Mucosa of descending colon (tissue), 3 donors: ENCODE measurements at places on chromosomes 6 and 20. TPM values are rescaled to one million over a fixed set of nuclear protein-coding genes. Genes with fewer than 3 reads are reported as not detected.

Gene KIF3B
- 39.3 TPM for total RNA-seq

Gene POPDC3
- total RNA-seq = 0.73 TPM

Gene KIF6
- 0.85 TPM for total RNA-seq

Gene RPS6KA2
- 21.3 TPM for total RNA-seq

Gene OLIG3
- not detected for total RNA-seq

Gene PRRT1
- total RNA-seq = 6.6 TPM

Gene NKX2-4
- total RNA-seq = not detected

Gene SEMG1
- not detected for total RNA-seq

Gene ARMH2
- total RNA-seq = not detected

Gene HSPA12B
- 5.9 TPM for total RNA-seq

Gene OR2H2
- total RNA-seq = not detected

Gene TM9SF4
- total RNA-seq = 74.7 TPM

DNA sequence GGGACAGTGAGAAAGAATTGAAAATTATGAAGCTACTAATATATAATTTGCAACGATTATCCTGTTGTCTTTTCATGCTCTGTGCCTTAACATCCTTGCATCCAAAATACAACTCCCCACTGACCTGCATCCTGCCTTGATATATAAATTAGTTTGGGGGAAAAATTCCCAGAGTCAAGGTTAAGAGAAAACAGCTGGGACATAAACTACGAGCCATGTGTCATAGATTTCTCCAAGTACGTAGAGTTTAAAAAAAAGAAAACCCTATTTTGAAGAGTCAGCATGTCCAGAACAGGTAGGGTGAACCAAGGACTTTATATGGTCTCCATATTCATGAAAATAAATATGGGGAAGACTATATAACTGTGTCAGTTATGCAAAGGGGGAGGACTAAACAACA lies 123.8 kb upstream of the MARCKS start:
- DNase-seq = no peak

GRCh38 chr6:144314562-144314961 lies 29.4 kb downstream of the UTRN start:
- no peak for DNase-seq

- DNase-seq = peak; percentile 65
Measured at GRCh38 chr20:44650771-44651433, 597 bp downstream of the ADA start.

- no peak for DNase-seq
Measured at GRCh38 chr6:11738661-11739375, 39.8 kb downstream of the ADTRP start.

- DNase-seq = no peak
Measured at GRCh38 chr20:36234771-36235320, 1.4 kb upstream of the AAR2 start.

DNA sequence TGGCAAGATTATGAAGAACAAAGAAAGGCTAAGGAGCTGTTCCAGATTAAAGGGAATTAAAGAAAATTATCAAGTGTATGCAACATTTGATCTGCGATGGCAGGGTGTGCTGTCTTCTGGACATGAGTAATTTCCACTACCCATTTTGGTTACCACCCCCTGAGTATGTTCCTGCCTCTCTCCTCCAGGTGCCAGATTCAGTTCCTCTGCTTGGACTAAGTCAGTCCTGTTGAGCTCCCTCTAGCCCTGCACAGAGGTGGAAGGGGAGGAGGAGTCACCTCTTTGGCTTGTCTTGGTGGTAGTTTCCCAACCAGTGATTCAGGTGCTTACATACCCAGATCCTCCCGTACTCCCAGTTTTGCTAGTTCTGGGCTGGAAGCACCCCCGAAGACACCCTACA lies 22.2 kb upstream of the SNRPB2 start:
- DNase-seq = no peak

GRCh38 chr6:144931172-144932035 lies 646.3 kb downstream of the UTRN start:
- peak; percentile 71 for DNase-seq

- no peak for DNase-seq
Measured at GRCh38 chr20:540391-541201, 3.0 kb downstream of the CSNK2A1 start.

GRCh38 chr6:52497652-52498408 lies 77.7 kb downstream of the EFHC1 start:
- DNase-seq = no peak

GRCh38 chr6:52976591-52977035 lies 18.5 kb downstream of the GSTA4 start:
- DNase-seq = no peak

DNA sequence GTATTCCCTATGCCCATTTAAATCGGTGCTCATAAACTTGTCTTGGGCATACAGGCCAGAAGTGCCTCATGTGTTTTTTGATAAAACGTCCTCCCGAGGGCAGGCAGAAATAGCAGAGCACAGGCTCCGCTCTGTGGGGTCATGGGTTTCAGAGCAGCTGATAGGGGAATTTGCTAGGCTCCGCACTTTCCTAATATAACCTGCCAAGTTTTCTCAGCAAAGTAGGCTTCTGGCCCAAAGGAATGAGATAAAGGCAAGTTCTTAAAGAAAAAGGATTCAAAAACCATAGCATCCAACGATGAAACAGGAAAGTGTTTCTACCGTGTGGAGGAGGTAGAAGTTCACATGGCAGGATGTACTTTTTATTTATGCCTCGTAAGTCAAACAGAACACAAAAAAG lies 69.8 kb upstream of the RALGAPA2 start:
- no peak for DNase-seq

DNA sequence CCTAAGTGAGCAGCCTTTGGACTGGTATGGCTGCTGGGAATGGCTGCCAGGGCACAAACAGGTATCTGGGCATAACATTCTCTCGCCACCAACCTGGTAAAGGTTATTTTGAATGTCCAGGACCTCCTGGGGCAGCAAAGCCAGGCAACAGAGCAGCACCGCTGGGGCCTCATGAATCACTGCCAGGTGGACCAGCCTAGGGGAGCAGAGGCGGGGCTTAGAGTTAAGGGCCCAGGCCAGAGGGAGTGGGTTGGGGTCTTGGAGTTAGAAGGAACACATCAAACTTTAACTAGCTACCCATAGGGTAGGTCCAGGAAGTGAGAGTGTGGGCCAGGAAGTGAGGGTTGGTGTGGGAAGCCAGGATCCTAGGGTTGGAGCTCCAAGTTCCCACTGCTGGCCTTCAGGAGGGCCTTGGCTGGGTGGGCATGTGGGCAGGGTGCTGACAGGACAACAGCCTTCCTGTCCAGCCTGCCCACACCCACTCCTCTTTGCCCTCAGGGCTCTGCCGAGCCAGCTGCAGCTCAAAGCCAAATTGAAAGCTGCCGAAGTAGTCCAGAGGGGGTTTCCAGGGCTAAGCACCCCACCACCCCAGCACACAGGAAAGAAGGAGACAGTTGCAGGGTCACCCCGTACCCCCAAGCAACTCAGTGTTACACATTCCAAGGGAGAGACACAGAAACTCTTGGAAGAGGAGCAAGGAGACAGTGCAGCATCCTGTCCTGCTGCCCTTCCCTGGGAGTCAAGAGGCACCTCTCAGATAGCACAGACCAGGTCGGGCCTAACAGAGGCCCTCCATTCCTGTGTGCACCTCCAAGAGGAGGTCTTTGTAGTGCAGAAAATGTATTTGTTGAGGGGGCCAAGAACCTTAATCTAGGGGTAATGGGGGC lies 2.6 kb downstream of the NFKBIE start:
- DNase-seq = no peak

DNA sequence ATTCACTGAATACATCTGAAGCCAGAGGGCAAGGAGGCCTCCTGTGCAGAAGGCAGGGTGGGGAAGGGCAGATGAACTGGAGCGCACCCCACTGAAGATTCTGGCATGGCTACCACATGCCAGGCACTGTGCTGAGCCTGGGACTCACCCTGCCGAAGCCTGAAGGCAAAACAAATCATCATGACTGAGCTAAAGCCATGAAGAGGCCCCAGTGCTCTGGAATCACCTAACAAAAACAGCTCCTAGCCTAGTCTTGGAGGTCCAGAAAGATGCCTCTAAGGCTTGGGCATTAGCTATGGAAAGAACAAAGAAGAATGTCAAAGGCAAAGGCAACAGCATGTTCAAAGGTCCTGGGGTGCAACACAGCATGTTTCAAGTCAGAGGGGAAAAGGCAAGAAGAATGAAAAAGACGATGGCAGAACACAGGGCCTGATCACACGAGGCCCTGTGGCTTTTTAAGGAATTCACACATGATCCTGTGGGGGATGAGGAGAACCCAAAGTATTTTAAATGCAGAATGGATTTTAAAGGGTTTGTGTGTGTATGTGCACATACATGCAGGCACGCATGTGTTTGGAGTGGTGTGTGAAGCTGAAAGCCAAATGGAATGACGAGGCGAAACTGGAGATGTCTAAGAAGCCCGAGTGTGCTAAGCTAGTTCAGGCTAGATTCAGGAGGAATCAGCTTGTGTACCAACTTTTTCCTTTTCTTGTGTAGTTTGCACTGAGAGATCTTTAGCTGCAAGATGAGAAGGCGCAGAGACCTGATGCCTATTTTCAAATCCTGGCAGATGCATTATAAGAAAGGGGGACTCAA lies 261.4 kb downstream of the ZNF217 start:
- no peak for DNase-seq

GRCh38 chr6:154537511-154538325 lies 27.2 kb upstream of the CNKSR3 start:
- peak; percentile 47 for DNase-seq

DNA sequence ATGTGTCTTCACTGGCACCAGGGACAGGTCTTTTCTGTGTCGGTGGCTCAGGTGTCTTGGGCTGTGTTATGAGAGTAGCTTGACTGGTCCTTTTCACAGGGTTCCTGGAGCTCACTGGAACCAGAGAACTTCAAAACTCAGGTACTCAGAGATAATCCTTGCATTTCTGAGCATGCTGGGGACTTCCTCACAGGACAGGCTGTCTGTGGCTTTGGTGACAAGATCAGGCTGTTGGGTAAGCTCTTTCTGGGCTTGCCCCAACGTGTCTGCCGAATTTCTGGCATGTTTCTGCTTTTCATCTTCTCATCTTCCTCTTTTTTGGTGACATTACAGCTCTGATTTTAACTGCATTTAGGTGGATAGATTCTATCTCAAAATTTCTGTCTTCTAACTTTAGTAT lies 270.0 kb downstream of the CDH26 start:
- no peak for DNase-seq

GRCh38 chr6:149075616-149076354 lies 241.7 kb upstream of the TAB2 start:
- no peak for DNase-seq

DNA sequence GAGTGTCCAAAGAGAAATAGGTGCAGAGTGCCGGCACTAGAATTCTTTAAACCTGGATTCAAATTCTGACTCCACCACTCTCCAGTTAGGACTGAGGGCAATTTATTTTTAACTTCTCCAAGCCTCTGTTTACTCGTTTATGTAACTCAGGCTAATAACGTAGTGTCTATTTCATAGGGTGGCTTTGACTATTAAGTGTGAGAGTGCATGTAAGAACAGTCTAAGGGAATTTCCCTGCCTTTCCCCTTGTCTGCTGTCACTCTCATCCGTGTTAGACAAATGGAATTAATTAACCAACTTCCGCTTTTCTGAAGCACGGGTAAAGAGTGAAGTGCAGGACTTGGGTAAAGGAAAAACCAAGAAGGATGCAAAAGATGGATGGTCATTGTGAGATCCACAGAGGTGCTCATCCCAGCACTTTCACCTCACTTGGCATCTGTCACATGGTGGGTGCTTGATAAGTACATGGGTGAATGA lies 4.1 kb upstream of the ZKSCAN8 start:
- DNase-seq = no peak

DNA sequence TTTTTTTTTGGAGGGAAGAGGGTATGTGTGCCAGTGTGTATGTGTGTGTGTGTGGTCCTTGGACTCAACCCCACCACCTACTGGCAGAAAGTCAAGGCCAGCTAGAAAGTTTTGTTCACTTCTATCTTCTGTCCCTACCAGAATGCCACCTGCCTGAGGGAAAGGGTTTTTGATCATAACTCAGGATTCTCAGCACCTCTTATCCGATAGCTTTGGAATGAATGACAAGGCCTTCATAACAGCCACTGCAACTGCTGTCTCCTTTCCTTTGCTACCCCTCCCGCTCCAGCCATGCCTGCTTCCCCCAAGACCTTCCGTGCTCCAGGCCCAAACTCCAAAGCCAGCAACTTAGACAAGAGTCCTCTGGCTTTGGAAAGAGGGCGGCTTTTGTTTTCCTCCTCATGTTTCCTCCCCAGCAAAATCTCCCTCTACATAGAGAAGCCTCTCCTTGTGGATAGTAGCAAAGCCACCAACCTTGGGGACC lies 18.7 kb downstream of the BTN3A1 start:
- DNase-seq = no peak

GRCh38 chr6:140871911-140872310 lies 1260.8 kb upstream of the GJE1 start:
- no peak for DNase-seq

DNA sequence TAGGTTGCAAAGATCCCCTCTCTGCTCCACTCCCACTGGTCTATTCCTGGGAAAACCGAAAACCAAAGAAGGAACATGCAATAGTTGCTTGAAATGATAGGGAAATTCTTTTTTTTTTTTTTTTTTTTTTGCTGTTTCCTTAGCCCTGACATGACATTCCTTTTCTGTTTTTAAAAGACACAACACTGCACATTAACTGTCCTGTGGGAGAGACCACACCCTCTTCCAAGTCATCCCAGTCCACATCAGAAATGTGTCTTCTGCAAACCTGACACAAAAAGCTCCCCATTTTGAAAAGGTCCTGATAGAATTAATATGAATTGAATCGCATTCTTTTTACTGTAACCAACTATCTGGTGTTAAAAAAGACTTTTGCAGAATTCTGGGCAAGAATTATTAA lies 43.4 kb upstream of the RIPOR2 start:
- no peak for DNase-seq

- no peak for DNase-seq
Measured at GRCh38 chr6:40280231-40280630, 306.9 kb downstream of the LRFN2 start.

GRCh38 chr20:45115386-45115774 lies 406 bp upstream of the WFDC5 start:
- DNase-seq = no peak

DNA sequence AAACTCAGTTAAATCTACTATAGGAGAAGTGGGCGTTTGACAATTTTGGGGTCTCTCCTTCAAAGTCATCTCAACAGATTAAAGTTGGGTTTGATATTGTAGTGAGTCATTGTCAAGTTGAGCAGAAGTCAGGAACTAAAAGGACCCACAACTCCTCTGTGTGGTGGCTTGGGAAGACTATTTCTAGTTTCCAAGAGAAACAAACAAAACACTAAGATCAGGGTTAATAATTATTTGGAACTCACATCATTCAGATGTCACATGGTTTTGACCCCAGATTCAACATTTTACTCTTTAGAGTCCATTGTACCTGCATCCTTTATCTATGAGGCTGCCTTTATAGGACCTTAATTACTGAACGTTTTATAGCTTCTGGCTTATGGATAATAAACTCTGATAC lies 45.3 kb upstream of the TINAG start:
- DNase-seq = no peak

GRCh38 chr20:49579195-49579594 lies 11.3 kb upstream of the PTGIS start:
- no peak for DNase-seq

DNA sequence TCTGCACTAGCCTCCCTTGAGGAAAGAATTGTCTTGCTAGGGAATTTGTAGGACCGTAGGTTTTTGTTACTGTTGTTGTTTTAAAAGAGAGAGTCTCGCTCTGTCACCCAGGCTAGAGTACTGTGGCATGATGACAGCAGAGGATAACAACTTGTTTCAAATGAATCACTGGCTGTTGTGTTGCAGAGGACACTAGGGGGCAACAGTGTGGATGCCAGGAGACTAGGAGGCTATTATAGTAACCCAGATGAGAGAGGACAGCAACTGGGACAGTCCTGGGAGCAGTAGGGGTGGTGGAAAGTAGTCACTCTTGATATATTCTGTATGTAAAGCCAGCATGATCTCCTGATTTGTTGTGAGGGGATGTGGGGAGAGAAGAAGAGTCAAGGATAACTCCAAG lies 41.8 kb upstream of the LAMA4 start:
- DNase-seq = no peak
